ENCODE measurements at places on chromosomes 4 and X. TPM values are rescaled to one million over a fixed set of nuclear protein-coding genes. Genes with fewer than 3 reads are reported as not detected.

PAGE4 gene
- not detected for total RNA-seq

SPON2 gene
- total RNA-seq, result 7.7 TPM

ETNPPL gene
- not detected for total RNA-seq

MAGEB1 gene
- total RNA-seq, result not detected

RGN gene
- total RNA-seq, result 0.43 TPM

SH3D19 gene
- total RNA-seq, result 26.0 TPM

ADGRL3 gene
- total RNA-seq, result under 0.01 TPM

CCDC120 gene
- total RNA-seq, result 1.2 TPM

PDHA2 gene
- total RNA-seq, result not detected

ZNF711 gene
- 3.9 TPM for total RNA-seq

PARM1 gene
- total RNA-seq, result 0.21 TPM

TCEAL6 gene
- not detected for total RNA-seq

TXK gene
- 0.48 TPM for total RNA-seq

TSR2 gene
- 6.0 TPM for total RNA-seq

CDS1 gene
- 16.1 TPM for total RNA-seq

DOK7 gene
- 5.5 TPM for total RNA-seq

CXCL11 gene
- 2.2 TPM for total RNA-seq

TNMD gene
- not detected for total RNA-seq

BBS12 gene
- total RNA-seq, result 3.1 TPM

HTN1 gene
- not detected for total RNA-seq

SLC26A1 gene
- 0.21 TPM for total RNA-seq

PDZD4 gene
- total RNA-seq, result not detected
